NCI-H2081 (cell line): ENCODE measurements at places on chromosomes 6 and 20.
A peak's percentile ranks its signal among the peaks of the same experiment; 100 is the strongest.

GRCh38 chr20:18377896-18378481, 88.8 kb downstream of the DZANK1 start:
- DNase-seq, result no peak

DNA sequence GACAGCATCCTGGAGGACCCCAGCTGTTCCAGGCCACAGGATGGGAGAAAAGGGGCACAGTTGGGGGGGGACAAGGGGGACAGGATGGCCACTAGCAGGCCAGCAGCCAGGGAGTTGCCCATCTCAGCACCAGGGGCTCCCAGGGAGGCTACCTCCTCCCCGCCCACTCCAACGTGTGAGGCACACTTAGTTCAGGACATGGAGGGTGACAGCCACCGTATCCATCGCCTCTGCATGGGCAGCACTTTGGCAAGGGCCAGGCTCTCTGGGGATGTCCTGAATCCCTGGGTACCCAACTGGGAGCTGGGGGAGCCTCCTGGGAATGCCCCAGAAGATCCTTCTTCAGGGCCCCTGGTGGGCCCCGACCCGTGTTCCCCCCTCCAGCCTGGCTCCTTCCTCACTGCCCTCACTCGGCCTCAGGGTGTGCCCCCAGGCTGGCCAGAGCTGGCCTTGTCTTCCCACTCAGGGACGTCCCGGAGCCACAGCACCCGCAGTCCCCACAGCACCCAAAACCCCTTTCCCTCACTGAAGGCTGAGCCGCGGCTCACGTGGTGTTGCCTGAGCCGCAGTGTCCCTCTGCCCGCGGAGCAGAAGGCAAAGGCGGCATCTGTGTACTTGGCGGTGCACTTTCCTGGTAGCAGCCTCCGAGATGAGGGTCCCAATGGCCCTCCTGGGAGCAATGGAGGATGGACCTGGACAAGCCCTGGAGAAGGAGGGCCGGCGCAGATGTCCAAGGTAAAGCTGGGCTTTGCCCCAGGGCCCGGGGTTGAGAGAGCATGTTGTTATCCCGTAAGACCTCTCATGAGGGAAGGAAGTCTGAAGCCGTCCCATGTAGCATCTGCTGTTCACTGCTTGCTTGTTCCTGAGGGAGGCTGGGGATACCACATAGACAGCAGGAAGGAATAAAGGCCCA, 30.7 kb downstream of the ZNF831 start:
- no peak for DNase-seq

GRCh38 chr6:48194596-48195295, 83.7 kb upstream of the PTCHD4 start:
- DNase-seq, result no peak

GRCh38 chr6:7282097-7282906, 30.7 kb downstream of the SSR1 start:
- no peak for DNase-seq

GRCh38 chr20:13165203-13165602, 55.9 kb upstream of the ISM1 start:
- DNase-seq, result no peak

GRCh38 chr6:166572370-166573261, 13.9 kb downstream of the RAMACL start:
- no peak for DNase-seq

DNA sequence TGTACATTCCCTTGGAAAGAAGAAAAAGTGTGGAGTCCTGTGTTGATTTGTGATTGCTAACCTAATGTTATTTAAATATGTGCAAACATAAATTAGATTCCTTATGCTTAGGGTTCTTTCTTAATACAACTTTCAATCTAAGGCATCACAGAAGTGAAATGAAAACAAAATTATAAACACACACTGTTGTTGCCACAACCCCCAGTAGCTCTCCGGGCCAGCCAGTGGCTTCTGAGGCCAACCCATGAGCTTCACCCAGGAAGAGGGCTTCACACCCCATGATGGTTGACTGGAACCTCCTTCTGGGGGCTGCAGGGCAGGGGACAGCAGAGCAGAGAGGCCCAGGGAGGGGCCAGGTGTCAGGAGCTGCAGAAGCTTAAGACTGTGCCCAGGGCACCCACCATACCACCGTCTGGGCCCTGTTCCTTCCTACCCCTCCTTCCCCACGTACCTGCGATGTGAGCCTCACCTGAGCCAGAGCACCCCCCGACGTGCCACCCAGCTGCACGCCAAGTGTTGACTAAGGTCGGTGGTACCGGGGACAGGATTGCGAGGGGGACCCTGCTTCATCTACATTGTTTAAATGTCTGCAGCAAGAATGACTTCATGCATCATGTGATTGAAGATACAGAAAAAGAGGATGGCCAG, 110.5 kb downstream of the FAM120B start:
- DNase-seq, result no peak

- no peak for DNase-seq
Measured at GRCh38 chr20:56579301-56579710, 46.3 kb downstream of the FAM209B start.

GRCh38 chr20:4713401-4713800, 8.3 kb upstream of the PRND start:
- no peak for DNase-seq

GRCh38 chr6:107756660-107757355, 67.3 kb downstream of the SCML4 start:
- no peak for DNase-seq

GRCh38 chr6:38804358-38804757, 89.2 kb downstream of the DNAH8 start:
- DNase-seq, result no peak

- no peak for DNase-seq
Measured at GRCh38 chr20:43726811-43727338, at the start of gene GTSF1L. Gene GTSF1L, minus strand, starts transcription at chr20:43727002. Its CDS starts 308 bp downstream, at chr20:43726694.

DNA sequence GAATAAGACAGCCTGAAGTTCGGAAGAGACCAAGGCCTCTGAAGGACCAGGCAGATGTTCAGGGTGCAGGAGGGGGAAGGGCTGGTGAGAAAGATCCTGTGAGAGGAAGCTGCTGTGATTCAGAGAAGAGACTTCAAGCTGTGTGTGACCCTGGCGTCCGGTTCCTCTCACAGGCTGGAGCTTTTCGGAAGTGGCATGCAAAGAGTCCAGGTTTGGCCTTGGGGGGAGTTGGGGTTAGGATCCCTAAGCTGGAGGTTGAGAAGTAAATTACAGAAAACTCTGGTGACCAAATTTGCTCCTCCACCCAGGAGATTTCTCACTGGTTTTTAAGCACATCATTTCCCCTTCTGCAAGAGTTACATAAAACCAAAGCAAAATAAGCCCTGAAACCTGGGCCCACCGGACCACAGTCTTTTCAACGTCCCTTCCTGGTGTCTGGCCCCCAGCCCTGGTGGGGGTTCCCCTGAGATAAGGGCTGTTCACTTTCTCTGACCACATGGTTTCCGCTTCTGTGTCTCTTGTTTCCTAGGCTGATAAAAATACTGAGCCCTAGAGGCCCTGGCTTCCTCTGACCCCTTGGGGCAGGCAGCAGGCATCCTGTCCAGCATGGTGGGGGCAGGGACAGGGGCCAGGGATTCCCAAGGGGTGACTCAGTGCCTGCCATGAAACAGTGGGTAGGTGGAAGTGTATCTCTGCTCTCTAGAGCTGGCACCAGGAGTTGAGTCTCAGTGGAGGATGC, 12.0 kb upstream of the LTA start:
- no peak for DNase-seq

GRCh38 chr6:21842875-21843645, 249.5 kb downstream of the SOX4 start:
- DNase-seq, result peak; percentile 88

- no peak for DNase-seq
Measured at GRCh38 chr6:122694602-122695001, 84.4 kb downstream of the PKIB start.
